ENCODE measurements at places on chromosomes 5 and 9.

GRCh38 chr5:99059685-99060084 is 130.9 kb upstream of the CHD1 start:
- no peak for DNase-seq

GRCh38 chr5:177555228-177555627 is 865 bp upstream of the FAM193B start:
- no peak for DNase-seq

DNA sequence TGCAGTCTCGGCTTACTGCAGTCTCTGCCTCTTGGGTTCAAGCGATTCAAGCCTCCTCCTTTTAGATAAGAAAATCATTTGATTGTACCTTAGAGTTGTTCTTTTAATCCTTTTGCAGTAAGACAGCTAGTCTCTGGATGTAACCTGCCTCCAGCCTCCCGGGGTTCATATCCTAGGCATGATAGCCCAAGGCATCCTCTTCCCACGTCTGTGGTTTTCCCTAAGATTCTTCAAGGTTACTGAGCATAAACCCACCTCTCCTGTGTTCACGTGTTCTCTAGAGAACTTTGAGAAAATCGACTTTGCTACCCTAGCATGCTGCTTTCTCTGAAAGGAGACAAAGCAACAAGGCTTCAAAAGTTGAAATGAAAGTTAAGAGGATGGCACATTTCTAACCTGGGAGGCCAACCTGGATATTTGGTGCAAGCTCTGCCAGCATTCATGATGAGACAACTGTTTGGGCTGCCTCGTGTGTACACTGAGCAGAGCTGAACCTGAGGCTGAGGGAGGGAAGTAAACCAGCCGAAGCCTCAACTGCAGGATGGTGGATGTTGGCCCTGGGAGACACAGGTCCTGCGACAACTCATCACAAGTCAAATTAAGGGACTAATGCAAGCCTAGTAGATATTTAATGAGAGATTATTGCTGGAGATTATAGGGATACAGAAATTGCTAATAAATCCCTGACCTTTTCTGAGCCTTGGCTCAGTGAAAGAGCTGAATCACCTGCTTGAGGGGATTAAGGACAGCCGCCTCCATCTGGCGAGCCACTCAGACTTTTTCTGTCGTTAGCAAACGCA is 261.8 kb downstream of the ARHGAP26 start:
- no peak for DNase-seq

GRCh38 chr5:36450229-36451014 is 148.7 kb upstream of the RANBP3L start:
- no peak for DNase-seq

GRCh38 chr5:17147617-17148016 is 69.8 kb upstream of the BASP1 start:
- DNase-seq: no peak

DNA sequence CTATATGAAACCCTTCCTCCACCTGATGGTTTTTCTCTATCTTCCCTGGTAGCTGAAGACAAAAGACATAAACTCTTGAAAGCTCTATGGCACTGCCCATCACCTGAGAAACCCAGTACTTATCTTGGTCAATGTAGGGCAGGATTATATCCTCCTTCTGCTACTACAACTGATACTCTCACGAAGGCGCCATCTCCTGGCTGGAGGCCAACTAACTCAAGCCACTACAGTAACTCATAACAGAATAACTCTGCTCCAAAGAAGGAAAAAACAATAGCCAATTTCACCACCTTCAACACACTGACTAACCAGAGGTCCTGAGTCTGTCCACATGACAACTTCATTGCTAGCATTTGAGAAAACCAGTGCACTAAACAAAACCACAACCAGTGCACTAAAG is 409.2 kb downstream of the CETN3 start:
- DNase-seq: no peak

DNA sequence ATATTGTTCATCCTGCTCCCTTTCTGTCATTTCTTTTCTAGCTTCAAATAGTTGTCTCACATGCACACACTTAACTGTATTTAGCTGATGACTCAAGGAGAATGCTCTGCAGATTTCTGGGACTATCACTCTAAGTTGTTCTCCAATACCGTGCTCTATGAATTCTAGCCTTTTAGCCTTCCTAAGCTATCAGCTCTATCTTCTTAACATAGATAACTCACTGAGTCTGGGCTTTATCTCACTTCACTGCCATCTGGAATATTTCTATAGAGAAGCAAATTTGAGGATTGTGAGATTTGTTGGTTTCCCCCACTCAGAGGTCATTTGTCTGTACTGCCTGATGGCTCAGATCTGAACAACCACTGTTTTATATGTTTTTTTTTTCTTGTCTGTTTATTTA is 369.7 kb downstream of the TUSC1 start:
- no peak for DNase-seq

DNA sequence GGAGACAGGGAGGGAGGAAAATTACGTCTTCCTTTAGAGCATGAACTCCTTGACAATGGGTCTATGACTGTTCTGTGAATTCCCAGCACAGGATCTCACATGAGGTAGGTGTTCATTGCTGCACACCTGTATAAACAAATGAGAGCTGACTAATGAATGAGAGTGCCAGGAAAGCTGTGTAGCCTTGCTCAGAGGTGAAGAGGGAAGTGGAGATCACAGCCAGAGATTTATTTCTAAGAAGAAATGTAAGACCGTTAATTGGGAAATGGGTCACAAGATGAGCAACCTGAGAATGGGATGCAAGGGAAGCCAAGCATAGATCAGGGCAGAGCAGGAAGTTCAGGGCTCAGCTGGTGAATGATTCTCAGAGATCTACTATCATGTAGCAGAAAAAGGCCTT is 295.1 kb downstream of the CDK5RAP2 start:
- DNase-seq: no peak

- DNase-seq: no peak
Measured at GRCh38 chr5:5327126-5327525, 95.4 kb upstream of the ICE1 start.

GRCh38 chr5:82513738-82514137 is 235.6 kb upstream of the RPS23 start:
- no peak for DNase-seq

DNA sequence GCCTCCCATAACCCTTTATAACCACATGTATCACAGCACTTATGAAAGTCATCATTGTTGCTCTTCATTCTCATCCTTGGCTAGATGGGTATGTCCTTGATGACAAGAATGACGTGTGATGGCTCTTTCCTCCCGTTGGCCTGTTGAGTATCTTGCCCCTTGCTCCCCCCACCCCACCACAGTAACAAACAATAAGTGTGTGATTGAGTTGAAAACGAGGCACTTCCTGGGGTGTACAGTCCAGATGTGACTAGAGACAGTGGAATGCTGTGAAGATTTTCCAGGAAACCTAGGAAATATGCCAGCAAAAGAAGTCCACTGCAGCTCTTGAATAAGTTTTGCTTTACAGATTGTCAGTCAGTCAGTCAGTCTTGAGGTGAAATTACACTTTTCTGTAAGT is 262.5 kb downstream of the ELAVL2 start:
- DNase-seq: no peak

DNA sequence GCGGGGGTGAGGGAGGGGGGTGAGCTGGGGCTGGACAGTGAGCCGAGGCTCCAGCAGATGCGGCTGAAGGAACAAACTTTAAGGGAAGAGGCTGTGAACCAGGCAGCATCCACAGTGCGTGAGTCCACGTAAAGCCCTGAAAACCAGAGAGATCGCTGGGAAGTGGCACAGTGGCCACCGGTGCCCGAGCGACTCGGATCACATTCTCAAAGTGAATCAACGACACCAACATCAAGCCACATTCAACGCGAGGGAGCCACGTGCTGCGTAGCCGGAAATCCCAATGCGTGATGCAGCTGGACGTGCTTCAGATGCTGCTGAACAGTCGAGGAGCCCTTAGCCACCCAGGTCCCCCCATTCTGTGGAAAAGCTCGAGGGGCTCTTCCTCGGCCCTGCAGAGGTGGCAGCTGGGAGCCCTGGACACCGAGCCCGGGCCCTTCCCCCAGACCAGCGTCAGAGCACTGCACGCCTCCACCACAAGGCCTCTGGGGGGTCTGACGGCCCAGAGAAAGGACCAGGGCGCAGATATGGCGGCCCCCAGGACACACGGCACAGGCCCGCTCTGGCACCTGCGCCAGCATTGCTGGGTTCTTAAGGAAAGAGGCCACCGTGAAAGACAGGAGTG is 53.7 kb upstream of the EXOC3 start:
- no peak for DNase-seq

GRCh38 chr5:313806-314376 is 7.6 kb upstream of the AHRR start:
- DNase-seq: no peak

GRCh38 chr5:173472784-173473278 is 143.6 kb downstream of the BOD1 start:
- no peak for DNase-seq

DNA sequence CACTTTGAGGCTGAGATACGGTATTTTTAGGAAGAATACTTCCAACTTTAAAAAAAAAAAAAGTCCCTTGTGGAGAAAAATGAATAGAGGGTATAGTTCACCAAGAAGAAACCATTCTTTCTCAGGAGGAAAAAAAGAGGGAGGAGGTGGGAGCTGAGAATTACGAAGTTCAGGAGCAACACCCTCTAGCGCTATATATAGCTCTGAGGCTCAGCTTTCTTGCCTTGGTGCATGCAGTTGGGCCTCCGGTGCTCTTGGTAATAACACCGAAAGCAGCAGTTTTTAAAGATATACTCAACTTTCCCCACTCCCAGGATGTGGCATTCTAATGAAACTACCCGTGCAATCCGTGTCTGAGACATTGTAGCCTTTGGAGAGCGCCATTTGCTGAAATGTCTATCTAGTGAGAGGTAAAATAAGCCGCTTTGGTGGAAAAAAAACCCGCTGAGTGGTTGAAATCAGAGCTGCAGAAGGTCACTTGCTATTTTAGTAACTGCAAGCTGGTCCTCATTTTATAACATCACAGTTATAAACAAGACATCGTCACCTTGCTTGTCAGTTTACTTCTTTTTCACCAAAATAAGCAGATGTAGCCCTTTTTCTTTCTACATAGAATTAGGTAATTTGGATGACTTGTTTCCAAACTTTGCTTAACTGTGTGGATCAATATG is 156.4 kb downstream of the RORB start:
- no peak for DNase-seq

DNA sequence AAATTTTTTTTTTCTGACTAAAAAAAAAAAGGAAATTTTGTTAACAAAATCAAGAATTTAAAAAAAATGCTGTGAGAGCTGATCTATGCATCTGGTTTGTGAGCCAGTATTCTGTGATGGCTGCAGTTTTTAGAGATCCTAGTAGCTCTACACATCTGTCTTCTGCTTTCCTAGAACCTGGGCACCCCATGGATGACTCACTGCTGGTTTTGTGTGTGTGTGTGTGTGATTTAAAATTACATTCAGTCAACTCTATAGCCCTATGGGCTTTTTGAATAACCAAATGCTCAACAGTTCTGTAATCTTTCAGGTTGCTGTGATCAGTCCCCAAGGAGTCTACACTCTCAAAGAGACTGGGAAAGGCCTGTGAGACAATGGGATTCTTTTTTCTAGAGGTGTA is 2.5 kb upstream of the PSMD5 start:
- no peak for DNase-seq

DNA sequence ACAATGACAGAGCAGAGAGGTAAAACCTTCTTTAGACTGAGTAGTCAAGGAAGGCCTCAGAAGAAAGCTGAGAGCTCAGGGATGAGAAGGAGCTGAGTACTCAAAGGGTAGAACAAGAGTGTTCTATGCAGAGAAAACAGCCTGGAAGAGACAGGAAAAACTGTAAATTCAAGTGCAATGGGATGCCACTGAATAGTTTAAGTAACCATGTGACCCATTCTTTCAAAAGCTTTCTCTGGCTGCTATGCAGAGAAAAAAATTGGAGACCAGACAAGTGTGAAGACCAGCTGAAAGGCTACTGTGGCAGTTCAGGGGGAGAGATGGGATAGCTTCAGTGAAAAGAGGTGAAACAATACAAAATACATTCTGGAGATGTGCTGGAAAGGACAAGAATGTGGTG is 61.3 kb upstream of the RNF38 start:
- no peak for DNase-seq

- DNase-seq: no peak
Measured at GRCh38 chr5:31855134-31856040, 216.5 kb downstream of the PDZD2 start.

DNA sequence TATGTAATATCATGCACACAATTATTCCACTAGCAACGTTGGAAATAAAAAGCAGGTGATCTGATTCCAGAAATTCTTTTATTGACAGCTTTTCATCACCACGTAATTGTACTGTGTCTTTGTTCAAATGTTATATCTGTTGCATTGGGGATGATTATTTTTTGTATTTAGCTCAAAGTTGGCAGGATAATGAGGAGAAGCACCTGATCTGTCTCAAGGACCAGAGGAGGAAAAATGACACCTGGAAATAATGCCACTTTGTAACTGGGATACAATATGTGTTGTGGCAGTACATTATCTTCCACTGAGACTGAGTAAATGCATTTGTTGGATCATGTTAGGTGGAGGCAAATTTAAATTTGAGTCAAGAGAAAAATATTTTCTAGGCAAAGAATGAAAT is 1298.8 kb upstream of the CDH6 start:
- no peak for DNase-seq

DNA sequence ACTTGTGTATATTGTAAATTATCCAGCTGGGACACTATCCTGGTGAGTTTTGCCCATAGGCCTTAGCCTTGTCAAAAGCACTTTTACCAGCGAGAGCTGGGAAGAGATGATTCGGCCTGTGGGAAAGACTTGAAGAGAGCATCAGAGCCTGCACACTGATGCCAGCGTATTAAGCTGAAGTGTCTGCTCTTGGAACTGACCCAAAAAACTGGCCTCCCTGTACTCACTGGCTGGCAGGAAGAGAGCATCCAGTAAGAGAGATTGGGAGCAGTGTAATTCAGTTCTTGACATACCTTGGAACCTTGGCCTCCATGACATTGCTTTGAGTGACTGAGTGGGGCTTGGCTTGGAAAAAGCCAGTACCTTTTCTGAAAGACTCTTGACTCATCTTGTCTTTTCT is 73.7 kb downstream of the ZNF462 start:
- DNase-seq: no peak

DNA sequence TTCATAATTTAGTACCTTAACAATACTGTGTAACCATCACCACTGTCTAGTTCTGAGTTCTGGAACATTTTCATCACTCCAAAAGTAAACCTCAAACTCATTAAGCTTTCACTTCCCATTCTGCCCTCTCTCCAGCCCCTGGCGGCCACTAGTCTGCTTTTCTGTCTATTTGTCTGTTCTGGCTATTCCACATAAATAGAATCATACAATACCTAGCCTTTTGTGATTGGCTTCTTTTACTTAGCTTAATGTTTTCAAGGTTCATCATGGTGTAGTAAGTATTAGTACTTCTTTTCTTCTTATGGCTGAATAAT is 138.7 kb downstream of the RAPGEF6 start:
- no peak for DNase-seq

DNA sequence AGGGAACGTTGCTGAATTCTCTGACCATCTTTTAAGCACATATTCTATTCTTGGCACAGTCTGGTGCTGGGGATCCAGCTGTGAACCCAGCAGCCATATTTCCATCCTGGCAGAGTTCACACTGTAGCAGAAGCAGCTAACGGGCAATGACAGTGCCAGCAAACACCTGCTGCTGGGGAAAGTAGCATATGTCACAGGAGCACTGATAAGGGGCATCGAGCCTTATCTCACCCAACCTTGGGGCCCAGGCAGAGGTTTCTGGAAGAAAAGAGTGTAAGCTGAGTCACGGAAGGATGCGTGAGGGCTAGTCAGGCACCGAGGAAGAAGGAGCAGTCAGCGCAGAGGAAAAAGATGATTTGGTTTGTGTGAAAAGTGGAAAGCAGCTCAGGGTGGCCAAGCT is 1.1 kb downstream of the NDOR1 start:
- no peak for DNase-seq
